Astrocyte of the hippocampus (primary cell): ENCODE measurements at places on chromosomes 16 and 17.
A peak's percentile ranks its signal among the peaks of the same experiment; 100 is the strongest.

DNA sequence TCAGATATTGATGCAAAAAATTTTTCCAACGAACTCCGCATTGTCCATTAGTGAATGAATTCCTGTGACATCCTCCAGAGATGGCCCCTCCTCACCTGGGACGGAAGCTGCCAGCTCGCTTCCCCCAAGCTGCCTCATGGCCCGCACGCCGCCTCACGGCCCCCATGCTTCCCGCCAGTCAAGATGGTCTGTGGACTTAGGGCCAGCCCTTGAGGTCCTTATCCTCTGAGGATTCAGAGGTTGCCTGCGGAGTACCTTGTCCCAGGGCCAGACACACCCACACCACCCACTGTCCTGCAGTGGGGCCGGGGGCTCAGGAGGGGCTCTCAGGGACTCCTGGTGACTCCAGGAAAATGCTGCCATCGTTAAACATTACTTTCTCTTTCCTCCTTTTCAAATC lies 73.6 kb downstream of the SEC14L1 start:
- DNase-seq, result no peak

DNA sequence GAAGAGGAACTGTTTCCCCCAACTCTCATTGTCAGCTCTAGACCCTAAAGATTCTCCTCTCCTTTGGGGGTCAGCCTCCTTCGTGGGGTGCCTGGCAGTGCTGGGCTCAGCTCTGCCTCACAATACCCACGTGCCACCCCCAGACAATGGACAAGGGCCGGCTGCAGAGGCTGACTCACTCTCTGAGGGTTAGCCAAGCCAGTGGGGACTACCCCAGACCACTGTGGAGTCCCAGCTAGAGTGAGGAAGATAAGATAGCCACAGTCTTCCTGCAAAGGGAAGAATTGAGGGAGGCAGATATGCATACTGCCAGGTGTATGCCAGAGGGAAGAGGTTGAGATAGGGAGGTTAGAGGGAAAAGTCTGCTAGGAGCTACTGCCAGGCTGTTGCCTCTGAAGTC lies 13.5 kb upstream of the MTMR4 start:
- peak; percentile 85 for DNase-seq

DNA sequence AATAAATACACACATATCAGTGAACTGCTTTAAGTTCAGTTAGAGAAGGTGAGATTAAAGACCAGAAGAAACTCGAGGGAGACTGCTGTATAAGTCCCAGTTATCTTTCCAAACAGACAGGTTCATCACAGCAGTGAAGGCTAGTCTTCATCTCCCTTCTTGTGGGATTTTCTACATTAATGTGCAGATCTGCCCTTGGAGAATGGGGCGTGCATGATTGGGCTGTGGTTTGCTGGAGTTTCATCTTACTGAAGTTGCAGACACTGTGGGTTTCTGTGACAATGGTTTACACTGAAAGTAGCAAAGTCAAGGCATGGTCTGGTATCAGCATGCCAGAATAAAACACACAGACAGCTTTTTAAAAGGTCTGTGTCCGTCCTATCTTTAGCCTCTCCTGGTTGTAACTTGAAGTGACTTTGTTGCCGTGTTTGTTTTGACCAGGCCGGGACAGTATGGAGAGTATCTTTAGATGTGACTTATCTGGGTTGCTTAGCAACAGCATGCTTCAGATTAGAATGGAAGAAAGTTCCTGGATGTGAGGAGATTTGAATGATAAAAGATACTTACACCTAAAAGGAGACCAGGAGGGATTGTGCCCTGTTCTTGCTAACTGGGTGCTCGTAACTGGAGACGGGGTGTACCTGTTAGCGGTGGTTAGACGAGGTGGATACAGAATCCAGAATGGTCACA lies 16.1 kb downstream of the NAA60 start:
- peak; percentile 29 for DNase-seq

GRCh38 chr17:32274643-32275042 lies 9.0 kb downstream of the RHBDL3 start:
- DNase-seq, result no peak

DNA sequence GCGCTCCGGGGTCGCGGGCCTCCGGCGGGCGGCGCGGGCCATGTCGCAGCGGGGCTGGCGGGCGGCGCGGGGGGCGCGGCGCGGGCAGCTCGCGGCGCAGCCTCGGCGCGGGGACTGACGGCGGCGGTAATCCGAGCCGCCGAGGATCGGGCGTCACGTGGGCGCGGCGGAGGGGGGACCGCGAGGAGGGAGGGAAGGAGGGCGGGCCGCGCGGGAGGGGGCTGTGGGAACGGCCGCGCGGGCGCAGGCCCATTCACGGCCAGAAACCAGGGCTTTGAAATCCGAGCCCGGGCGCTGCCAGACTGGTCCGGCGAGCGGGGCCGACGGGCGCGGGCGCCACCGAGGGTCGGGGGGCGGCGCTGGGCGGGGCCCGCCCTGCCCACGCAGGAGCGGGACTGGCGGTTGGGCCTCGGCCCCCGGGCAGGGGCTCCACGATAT lies at the start of gene MTSS2:
TSS of gene MTSS2 (minus strand) at position 116 of the 438 bp plus-strand sequence. CDS start 262 bp downstream, outside the sequence.
- peak; percentile 97 for DNase-seq

DNA sequence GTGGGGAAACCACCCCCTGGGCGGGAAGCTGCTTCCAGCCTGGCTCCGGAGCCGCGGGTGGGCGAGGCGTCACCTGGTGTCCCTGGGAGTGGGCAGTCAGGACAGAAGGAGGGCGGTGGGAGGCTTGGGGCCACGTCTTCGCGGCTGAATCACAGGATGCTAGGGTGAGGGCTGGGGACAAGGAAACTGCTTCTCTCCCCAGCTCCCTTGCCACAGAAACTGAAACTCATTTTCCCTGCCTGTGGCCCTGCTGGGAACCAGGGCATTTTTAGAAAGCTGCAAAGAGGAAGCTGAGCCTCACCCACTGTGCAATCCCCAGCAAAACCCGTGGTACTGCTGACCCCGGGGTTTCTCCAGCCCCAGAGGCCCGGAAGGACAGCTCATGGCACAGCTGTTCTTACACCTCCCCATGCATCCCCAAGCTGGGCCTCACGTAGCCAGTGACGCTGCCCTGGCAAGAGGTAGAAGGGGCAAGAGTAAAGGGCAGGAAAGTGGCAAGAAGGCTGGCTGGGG lies 8.2 kb downstream of the RHBDF2 start:
- peak; percentile 48 for DNase-seq

- DNase-seq, result no peak
These were observed 51.5 kb downstream of the CHCT1 start for GRCh38 chr17:60473788-60474187.

GRCh38 chr16:12903407-12904328 lies 2.3 kb downstream of the SHISA9 start:
- peak; percentile 4 for DNase-seq

GRCh38 chr17:54950116-54950515 lies 18.3 kb downstream of the COX11 start:
- no peak for DNase-seq

- no peak for DNase-seq
These were observed 9.2 kb upstream of the CCL22 start for GRCh38 chr16:57349212-57350031.

DNA sequence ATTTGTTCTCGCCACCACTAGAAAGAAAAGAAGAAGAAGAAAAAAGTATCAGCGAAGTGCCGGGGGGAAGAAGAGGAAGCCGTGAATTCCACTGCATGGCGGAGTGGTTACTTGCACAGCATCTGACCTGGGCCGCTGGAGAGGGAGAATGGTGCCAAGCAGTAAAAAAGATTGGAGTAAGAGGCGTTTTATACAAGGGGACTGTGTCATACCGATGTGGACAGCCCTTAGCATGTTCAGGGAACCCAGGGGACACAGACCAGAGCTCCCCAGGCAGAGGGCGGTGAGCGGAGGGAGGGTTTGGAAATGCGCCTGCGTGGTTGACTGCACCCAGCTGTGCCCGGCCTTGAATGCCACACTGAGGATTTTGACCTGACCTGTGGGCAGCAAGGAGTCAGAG lies 52.8 kb downstream of the PLXDC1 start:
- no peak for DNase-seq

DNA sequence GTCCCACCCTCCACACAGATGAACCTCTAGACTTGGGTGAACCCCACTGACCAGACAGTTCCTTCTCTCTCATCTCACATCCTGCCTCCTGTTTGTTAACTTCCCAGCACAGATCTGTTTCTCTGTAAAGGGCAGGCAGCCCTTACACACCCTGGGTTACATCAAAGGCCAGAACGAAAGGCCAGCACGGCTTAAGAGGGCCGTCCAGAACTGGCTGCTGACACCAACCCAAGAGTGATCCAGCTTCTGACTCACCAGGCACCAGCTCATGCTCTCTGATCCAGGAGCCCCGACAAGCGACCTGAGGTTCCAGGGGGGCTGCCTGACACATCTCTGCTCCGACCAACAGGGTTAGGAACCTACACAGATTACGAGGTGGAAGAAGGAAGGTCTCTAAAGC lies 86.9 kb downstream of the MRM3 start:
- DNase-seq, result peak; percentile 65

DNA sequence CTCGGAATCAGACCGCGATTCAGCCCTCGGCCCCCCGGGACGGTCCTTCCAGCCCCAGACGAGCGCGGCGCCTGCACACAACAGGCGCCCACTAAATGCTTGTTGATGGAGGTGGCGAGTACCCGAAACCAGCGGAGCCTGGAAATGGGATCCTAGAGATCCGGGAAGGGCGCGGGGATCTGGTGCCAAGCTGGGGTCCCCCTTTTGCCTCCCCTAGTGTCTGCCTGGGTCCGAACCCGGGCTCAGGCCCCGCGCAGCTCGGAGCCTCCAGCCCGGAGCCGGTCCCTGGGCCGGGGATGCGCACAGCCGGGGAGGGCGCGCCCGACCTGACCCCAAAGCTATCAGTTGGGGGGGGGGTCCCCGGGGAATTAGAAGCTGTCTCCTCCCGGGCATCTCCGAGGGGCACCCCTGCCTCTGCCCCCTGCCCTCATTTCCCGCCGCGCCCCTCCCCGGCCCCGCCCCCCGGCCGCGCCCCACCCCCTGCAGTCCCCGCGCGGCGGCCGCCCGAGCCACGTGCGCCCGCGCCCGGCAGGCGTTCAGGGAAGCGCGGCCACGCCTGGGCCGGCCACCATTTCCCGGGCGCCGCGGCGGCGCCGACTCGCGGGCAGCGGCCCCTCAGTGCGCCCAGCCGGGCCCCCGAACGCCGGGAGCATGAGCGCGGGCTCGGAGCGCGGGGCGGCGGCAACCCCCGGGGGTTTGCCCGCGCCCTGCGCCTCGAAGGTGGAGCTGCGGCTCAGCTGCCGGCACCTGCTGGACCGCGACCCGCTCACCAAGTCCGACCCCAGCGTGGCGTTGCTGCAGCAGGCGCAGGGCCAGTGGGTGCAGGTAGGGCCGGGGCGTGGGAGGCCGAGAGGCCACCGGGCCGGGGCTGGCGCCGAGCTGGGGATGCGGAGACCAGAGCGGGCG lies at the start of gene CPNE7:
TSS of gene CPNE7 (plus strand) at position 512 of the 906 bp plus-strand sequence. CDS start at position 652, 140 bp downstream.
- peak; percentile 39 for DNase-seq

DNA sequence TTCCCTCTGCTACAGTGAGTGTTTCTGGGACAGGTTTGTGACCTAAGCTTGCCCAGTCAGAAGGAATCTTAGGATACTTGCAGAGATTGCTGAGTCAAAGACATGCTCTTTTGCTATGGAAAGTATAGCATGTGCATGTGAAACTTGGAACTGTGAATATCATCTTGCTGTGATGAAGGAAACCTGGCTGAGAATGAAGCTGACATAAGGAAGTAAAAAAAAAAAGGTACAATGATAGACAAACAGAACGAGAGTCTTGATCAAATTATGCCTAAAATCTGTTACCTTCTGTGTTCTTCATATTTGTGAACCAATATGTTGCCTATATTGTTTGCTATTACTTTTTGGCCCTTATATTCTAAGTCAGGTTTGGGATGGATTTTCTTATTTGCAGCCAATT lies 525.7 kb downstream of the NPIPA7 start:
- DNase-seq, result no peak

GRCh38 chr17:82222816-82223215 lies 6.0 kb upstream of the SLC16A3 start:
- no peak for DNase-seq

DNA sequence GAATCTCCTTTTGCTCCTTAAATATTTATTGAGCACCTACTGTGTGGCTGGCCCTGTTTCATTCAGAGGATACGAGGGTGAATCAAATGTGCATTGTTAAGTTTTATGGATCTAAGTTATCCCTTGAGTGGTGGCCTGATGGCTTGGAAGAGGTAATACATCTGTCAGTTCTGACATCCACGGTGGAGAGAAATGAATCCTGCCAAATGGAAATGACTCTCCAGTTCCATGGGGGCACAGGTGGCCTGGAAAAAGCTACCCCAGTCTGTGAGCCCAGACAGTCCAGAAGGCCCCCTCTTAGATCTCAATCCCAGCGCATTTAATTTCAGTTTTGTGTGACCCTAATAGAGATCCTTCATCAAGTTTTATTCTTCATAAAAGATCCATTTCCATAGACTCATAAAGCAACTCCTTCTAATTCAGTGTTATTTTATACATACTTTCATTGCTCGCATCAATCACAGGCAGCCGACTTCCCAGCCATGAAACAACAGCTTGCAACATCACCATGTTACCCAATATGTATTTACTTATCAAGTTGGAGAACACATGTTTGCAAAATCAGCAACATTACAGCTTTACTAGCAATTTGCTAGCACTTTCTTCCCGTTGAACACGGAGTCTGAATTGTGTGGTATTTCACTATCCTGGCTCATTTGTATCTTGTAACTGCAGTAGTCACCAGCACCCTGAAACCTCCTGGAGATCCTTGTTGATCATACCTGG lies 334.8 kb upstream of the HSBP1 start:
- no peak for DNase-seq
